ENCODE measurements at places on chromosomes 1 and 21.

GRCh38 chr21:40472013-40472412, 374.9 kb downstream of the DSCAM start:
- no peak for DNase-seq

DNA sequence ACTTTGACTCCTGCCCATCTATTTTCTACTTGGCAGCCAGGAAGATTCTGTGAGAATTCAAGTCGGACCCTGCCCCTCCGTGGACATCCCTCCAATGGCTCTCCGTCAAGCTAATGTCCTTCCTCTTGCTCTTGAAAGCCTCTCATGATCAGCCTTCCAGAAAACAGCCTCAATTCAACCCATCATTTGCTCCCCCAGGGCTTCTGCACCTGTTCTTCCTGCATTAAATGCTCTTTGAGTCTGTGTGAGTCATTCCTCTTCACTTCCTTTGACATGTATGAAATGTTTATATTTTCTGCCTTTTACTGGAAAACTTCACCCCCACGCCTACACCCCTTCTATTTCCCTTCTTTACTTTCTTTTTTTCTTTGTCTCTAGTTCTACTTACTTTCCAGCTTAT, 734.1 kb upstream of the ZP4 start:
- DNase-seq: no peak

DNA sequence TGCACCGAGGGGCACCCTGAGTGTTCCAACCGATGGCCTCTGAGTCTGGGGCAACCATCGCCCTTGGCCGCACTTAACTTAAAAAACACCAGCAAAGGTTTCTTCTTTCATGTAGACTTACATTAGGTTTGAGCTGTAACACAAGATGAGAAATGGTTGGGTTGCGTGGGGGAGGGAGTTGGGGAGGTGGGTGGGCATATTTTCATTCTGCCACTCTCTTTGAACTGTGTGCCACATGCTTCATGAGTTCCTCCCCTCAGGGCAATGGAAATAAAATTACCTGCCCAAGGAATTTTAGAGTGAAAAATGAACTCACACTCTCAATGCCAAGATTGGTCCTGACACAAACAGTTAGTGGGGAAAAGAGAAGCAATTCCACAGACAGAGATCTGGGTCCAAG, 430.1 kb upstream of the USP24 start:
- no peak for DNase-seq

- DNase-seq: no peak
Measured at GRCh38 chr1:27536010-27536757, 46.2 kb upstream of the WASF2 start.

- DNase-seq: no peak
Measured at GRCh38 chr1:4027492-4028138, 127.5 kb upstream of the C1orf174 start.

Data from HS-27A (cell line).